ENCODE measurements at places on chromosomes 3 and 15. TPM values are rescaled to one million over a fixed set of nuclear protein-coding genes. Genes with fewer than 3 reads are reported as not detected.

DAZL gene
- not detected for total RNA-seq

SOX14 gene
- not detected for total RNA-seq

THPO gene
- total RNA-seq: not detected

CKMT1B gene
- total RNA-seq: 1.1 TPM

GBE1 gene
- total RNA-seq: 89.7 TPM

TMEM266 gene
- 2.6 TPM for total RNA-seq

MYL3 gene
- not detected for total RNA-seq

GOLGA6A gene
- total RNA-seq: not detected

PTPN23 gene
- total RNA-seq: 41.4 TPM

SLC2A2 gene
- not detected for total RNA-seq

PAK6 gene
- 31.0 TPM for total RNA-seq

WDR93 gene
- total RNA-seq: 0.26 TPM

MUC4 gene
- 0.04 TPM for total RNA-seq

CCR9 gene
- total RNA-seq: not detected

BFSP2 gene
- not detected for total RNA-seq

MED12L gene
- 5.8 TPM for total RNA-seq

ADAMTSL3 gene
- total RNA-seq: 14.9 TPM

FANCD2OS gene
- not detected for total RNA-seq
